ENCODE measurements at places on chromosomes 11 and 22. TPM values are rescaled to one million over a fixed set of nuclear protein-coding genes. Genes with fewer than 3 reads are reported as not detected.

The OR2D2 gene
- total RNA-seq, result not detected

The CHCHD10 gene
- total RNA-seq, result 90.5 TPM

The MYBPC3 gene
- total RNA-seq, result not detected

The TRIM22 gene
- 3.9 TPM for total RNA-seq

The DDTL gene
- total RNA-seq, result 1.6 TPM

The TEX54 gene
- not detected for total RNA-seq

The SYT8 gene
- not detected for total RNA-seq

The C11orf42 gene
- not detected for total RNA-seq

All from SK-MEL-5 (cell line).